ENCODE measurements at places on chromosomes 7 and 10. TPM values are rescaled to one million over a fixed set of nuclear protein-coding genes. Genes with fewer than 3 reads are reported as not detected.
A peak's percentile ranks its signal among the peaks of the same experiment; 100 is the strongest.

GRCh38 chr10:45253183-45253914 is 62.1 kb downstream of the OR13A1 start:
- no peaks in the 10 kb centered on the region for H3K36me3 ChIP-seq
- H3K4me3 ChIP-seq, result no peak overlapping the region
- no peaks in the 10 kb centered on the region for H3K4me1 ChIP-seq
- H3K27ac ChIP-seq, result no peak overlapping the region
- no peak for DNase-seq

GRCh38 chr10:60549686-60550085 is 160.0 kb upstream of the ANK3 start:
- no peaks in the 10 kb centered on the region for H3K36me3 ChIP-seq
- no peak overlapping the region for H3K27ac ChIP-seq
- H3K4me1 ChIP-seq, result no peaks in the 10 kb centered on the region
- no peak for DNase-seq
- H3K27me3 ChIP-seq, result no peaks in the 10 kb centered on the region

DNA sequence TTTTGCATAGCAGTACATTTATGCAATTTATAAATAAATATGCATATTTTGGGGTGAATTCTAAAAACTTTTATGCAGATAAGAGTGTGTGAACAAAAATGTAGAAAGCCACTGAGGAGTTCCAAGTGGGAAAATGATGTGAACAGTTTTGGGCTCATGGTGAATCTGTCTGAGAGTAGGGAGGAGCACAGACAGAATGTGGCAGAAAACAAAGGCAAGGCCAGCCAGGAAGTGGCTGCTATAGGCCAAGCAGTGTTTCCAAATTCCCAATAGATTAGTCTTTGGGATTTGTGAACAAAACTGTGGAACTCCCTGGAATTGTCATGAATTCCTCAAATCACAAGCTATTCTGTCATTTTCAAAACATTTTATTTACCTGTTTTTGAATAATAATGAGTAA is 73.6 kb upstream of the AMPH start:
- no peak overlapping the region for H3K27ac ChIP-seq
- no peaks in the 10 kb centered on the region for H3K36me3 ChIP-seq
- no peak overlapping the region for H3K4me3 ChIP-seq
- no peaks in the 10 kb centered on the region for H3K4me1 ChIP-seq

GRCh38 chr10:47457826-47458225 is 26.1 kb downstream of the ANXA8 start:
- H3K36me3 ChIP-seq, result no peaks in the 10 kb centered on the region
- H3K27me3 ChIP-seq, result no peaks in the 10 kb centered on the region

- no peaks in the 10 kb centered on the region for H3K27me3 ChIP-seq
- H3K36me3 ChIP-seq, result no peaks in the 10 kb centered on the region
- H3K4me1 ChIP-seq, result no peaks in the 10 kb centered on the region
- H3K4me3 ChIP-seq, result no peak overlapping the region
- H3K27ac ChIP-seq, result no peak overlapping the region
These were observed 105.1 kb downstream of the AASS start for GRCh38 chr7:122038904-122039303.

DNA sequence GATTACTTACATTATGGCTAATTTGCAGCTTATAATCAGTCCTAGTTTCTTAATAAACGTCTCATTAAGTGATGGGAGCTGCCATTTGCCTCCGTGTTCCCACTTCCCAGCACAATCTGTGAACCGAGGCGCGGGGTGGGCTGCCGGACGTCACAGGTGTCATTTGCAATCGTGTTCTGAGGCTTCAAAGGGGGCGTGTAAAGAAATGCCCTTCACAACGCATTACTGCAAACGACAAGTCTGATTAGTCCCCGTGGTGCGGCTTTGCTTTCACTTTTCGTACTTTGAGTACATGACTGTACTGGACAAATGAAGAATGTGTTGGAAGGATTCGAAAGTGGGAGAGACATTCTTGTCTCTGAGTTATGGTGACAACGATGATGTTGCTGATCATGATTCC is 614.2 kb upstream of the ADARB2 start:
- H3K4me3 ChIP-seq, result no peak overlapping the region
- no peaks in the 10 kb centered on the region for H3K4me1 ChIP-seq
- no peak overlapping the region for H3K27ac ChIP-seq
- DNase-seq, result no peak
- no peaks in the 10 kb centered on the region for H3K27me3 ChIP-seq

DNA sequence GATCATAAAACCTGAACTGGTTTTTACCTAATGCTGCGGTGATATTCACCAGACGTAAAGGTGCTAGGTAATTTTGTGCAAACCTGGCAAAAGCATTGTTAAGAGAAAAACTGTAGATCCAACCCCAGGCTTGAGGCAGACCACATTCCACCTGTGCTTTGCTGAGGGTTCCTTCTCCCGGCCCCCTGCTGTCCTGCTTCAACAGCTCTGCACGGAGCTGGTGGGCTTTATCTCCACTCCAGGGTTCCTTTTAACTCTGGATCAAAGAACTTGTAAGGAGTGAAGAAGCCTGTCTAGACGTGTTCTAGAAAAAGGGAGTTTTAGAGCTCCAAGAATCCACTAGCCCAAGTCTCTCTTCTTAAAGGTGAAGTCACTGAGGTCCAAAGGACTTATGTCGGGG is 87.5 kb upstream of the NMT2 start:
- H3K4me1 ChIP-seq, result no peaks in the 10 kb centered on the region
- H3K27me3 ChIP-seq, result no peaks in the 10 kb centered on the region
- H3K27ac ChIP-seq, result no peak overlapping the region
- H3K36me3 ChIP-seq, result no peaks in the 10 kb centered on the region
- H3K4me3 ChIP-seq, result no peak overlapping the region

- no peak overlapping the region for H3K27ac ChIP-seq
- H3K4me1 ChIP-seq, result no peaks in the 10 kb centered on the region
- no peak overlapping the region for H3K4me3 ChIP-seq
- no peak for DNase-seq
- H3K27me3 ChIP-seq, result no peaks in the 10 kb centered on the region
These were observed 87.3 kb downstream of the C10orf105 start for GRCh38 chr10:71632200-71632820.

DNA sequence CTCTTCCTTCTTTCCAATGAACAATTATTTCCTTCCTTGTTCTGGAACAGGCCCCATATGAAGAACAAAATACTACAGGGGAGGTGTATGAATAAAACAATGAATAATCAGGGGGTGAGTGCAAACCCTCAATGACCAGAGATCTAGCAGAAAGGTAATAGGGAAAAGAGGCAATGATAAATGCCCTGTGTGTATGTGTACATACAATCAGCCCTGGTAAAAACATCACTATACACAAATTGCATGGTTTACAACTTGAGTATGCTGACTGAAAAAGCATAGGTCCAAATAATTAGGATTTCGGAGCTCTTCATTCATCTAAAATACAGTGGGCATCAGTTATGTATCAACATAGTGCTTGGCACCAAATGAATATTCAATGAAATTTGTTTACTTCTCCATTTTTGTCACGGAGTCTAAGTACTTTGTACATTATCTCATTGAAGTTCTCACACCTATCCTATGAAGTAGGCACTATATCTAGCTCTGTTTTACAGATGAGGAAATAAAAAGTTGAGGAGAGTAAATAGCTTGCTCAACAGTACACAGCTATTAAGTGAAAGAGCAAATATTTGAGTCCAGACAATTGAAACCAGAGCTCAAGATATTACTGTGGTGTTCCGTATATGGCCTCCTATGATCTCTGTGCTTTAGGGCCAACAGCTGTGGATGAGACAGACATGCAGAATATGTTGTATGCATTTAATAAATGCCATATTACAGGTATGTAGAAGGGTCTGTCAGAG is 1065.4 kb downstream of the SORCS3 start:
- H3K4me1 ChIP-seq, result no peaks in the 10 kb centered on the region
- no peak overlapping the region for H3K27ac ChIP-seq
- no peaks in the 10 kb centered on the region for H3K36me3 ChIP-seq

GRCh38 chr10:29119374-29119773 is 169.5 kb upstream of the LYZL1 start:
- no peaks in the 10 kb centered on the region for H3K36me3 ChIP-seq
- H3K4me3 ChIP-seq, result no peak overlapping the region
- no peaks in the 10 kb centered on the region for H3K4me1 ChIP-seq
- no peaks in the 10 kb centered on the region for H3K27me3 ChIP-seq
- no peak for DNase-seq
- no peak overlapping the region for H3K27ac ChIP-seq

- no peak overlapping the region for H3K4me3 ChIP-seq
- peaks cover 2% of the 10 kb centered on the region for H3K36me3 ChIP-seq
- no peaks in the 10 kb centered on the region for H3K27me3 ChIP-seq
- H3K4me1 ChIP-seq, result no peaks in the 10 kb centered on the region
- DNase-seq, result no peak
- no peak overlapping the region for H3K27ac ChIP-seq
These were observed 33.7 kb upstream of the AQP1 start for GRCh38 chr7:30877993-30878392.

DNA sequence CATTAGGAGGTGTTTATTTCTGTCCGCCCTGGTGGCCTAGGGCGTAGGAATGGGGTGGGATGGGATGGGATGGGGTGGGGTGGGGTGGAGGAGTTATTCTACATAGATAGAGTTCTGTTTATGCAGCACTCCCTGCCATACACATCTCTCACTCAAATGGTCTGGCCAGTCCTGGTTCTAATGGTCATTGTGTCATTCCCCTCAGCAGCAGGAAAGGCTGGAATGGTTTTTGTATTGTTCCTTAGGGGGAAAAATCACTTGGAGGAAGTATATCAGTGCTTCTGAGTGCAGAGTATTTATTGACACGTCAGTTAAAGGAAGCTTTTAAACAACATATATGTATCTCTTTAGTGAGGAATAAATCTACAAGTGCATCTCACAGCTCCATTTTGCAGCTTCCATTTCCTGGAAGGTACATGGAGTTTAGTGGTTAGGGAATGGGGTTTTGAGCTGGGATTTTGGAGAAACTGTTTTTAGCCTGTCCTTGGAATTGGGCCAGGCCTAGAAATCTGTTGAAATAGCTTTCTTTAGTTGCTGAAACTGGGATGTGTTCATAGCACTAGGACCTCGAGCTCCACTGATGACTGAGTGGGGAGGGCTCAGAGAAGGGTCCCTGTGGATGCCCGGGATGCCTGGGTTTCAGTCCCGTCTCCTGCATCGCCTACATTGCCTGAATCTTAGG is 8.3 kb downstream of the TSPAN14 start:
- H3K4me1 ChIP-seq, result peaks cover 88% of the 10 kb centered on the region
- H3K4me3 ChIP-seq, result peak overlapping the region; percentile 47
- no peak for DNase-seq
- H3K36me3 ChIP-seq, result no peaks in the 10 kb centered on the region

DNA sequence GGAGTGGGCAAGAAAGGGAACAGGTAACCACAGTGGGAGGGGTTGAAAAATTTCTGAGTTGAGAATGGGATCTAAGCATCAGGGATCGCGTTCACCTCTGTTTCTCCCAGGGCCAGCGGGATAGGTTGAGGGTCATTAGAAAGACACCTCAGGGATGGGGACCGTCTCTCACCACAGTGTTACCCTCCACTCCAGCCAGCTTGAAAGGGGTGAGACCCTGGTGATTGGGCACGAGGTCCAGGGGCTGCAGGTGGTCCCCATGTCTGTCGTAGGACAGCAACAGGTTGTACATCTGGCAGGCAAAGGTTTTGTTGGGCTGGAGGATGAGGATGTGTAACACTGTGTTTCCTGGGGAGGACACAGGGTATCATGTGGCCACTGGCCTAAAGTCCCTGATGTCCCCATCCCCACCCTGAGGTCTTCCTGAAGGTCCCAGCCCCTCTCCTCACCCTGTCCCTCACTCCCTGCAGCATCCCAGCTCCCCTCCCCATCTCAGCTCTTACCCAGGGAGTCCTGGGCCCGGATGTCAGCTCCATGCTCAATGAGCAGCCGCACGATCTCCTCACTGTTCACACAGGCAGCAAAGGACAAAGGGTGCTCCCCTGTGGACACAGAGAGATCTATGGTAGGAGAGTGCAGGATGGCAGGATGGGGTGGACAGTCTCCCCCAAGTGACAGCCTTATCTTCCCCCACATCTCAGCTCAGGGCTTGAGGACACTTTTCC is 9.1 kb downstream of the TRPV6 start:
- no peaks in the 10 kb centered on the region for H3K4me1 ChIP-seq
- DNase-seq, result no peak
- no peaks in the 10 kb centered on the region for H3K27me3 ChIP-seq
- no peak overlapping the region for H3K27ac ChIP-seq
- H3K4me3 ChIP-seq, result no peak overlapping the region
- no peaks in the 10 kb centered on the region for H3K36me3 ChIP-seq

GRCh38 chr7:128408709-128409595 is 830 bp downstream of the IMPDH1 start:
- DNase-seq, result no peak
- no peaks in the 10 kb centered on the region for H3K27me3 ChIP-seq
- peak overlapping the region; percentile 94 for H3K27ac ChIP-seq
- peaks cover 17% of the 10 kb centered on the region for H3K4me1 ChIP-seq

- peak overlapping the region; percentile 97 for H3K27ac ChIP-seq
- no peaks in the 10 kb centered on the region for H3K36me3 ChIP-seq
- peak; percentile 61 for DNase-seq
These were observed 945 bp downstream of the ADD3 start for GRCh38 chr10:110008518-110009339.

DNA sequence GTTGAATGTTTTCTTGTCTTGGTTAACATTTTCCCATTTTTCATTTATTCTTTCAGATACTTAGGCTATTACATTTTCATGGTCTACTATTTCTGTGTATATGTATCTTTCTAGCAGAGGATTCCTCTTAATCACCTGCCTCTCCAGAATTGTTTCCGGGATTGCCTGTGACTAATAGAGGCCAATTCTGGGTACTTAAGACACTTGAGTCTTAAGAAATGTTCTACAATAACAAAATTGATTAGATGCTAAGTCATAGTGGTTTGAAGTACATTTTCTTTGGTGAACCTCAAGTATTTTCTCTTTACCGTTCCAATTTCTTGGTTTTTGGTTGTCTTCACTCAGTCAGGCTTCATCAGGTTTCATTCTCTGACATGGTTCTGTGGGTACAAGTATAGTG is 26.4 kb downstream of the BBS9 start:
- H3K27ac ChIP-seq, result no peak overlapping the region
- no peaks in the 10 kb centered on the region for H3K27me3 ChIP-seq
- DNase-seq, result no peak

GRCh38 chr7:47196106-47196645 is 385.7 kb downstream of the TNS3 start:
- no peaks in the 10 kb centered on the region for H3K36me3 ChIP-seq
- H3K4me3 ChIP-seq, result no peak overlapping the region
- H3K4me1 ChIP-seq, result no peaks in the 10 kb centered on the region
- H3K27ac ChIP-seq, result no peak overlapping the region

Gene HTRA1
- 152 TPM for total RNA-seq

Gene CRYGN
- total RNA-seq, result not detected

Gene ELN
- 134 TPM for total RNA-seq

Gene MMRN2
- total RNA-seq, result 23.0 TPM

Gene PNLIPRP3
- 2.4 TPM for total RNA-seq

Gene TBATA
- not detected for total RNA-seq

Gene LIMK1
- total RNA-seq, result 18.6 TPM

Gene FXYD4
- total RNA-seq, result not detected

Gene SPDYE2
- not detected for total RNA-seq

Gene EIF3A
- total RNA-seq, result 166 TPM

Gene GLCCI1
- total RNA-seq, result 29.1 TPM

Gene NEUROD6
- total RNA-seq, result not detected

Gene EFCAB10
- total RNA-seq, result not detected

Gene MEOX2
- total RNA-seq, result 6.4 TPM

Gene SYT15
- total RNA-seq, result 1.6 TPM
